Activated naive CD8-positive, alpha-beta T cell treated with anti-CD3 and anti-CD28 coated beads, Interleukin-2, amount 50 U/mL, for 24 hours (primary cell): ENCODE measurements at places on chromosomes 12 and 14.

DNA sequence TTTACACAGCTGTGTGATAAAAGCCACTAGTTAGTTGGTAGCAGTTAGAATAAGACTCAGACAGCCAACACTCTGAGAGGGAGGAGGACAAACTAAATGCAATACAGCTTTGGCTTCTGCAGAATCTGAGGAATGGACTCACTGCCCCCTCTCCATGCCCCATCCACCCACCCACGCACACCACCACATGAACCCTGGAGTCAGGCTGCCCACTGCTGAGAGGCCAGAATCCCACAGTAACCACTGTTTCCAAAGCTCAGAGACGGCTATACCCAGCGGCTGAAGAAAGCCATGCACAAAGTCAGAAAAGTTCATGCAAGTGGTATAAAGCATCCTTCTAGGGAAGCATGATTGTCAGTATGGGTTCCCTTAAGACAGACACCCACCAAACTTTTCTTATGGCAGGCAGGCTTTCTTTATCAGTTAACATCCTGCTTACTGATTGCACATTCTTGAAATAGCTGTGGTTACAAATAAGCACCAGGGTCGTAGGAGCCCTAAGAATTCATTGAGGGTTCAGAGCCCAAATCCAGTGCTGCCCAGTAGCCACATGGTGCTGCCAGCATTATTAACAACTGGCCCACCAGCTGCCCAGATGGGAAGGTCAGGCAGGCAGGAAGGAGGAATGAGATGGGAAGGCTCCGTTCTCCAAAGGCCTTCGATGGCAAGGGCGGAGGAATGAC lies 61.5 kb downstream of the NT5DC3 start:
- no peak for DNase-seq

DNA sequence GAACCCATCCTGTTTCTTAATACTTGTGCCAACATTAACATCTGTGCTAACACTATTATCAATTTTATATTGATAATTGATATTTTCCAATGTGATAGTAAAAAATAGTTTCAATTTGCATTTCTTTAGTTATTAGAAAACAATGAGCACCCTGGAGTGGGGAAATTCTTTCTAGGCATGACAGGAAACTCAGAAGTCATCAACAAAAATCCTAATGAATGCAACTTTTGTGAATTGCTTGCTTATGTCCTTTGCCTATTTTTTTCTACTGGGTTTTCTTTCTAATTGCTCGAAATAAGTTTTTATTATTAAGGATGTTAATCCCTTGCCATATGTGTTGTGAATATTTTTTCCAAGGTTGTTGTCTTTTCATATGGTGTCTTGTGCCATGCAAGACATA lies 18.1 kb upstream of the WDR20 start:
- DNase-seq = no peak

DNA sequence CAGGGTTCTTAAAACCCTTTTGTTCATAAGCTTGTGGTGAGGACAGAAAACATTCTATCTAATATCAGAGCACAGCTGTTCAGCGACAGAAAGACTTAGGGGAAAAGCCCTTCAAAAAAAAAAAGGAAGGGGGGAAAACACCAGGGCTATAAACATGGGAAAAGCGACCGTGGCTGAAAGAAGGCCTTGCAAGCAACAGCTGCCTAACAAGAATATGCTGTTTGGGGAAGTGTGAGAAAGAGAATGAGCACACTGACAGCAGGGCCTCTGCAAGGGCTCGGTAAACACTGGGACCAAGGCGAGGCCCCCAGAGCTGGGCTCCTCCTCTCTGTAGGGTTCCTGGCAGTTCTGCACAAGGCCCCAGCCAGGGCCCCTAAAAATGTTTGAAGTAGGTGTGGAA lies 27.4 kb upstream of the CCND2 start:
- DNase-seq = no peak

GRCh38 chr12:105485321-105485910 lies 154.9 kb downstream of the C12orf75 start:
- no peak for DNase-seq

DNA sequence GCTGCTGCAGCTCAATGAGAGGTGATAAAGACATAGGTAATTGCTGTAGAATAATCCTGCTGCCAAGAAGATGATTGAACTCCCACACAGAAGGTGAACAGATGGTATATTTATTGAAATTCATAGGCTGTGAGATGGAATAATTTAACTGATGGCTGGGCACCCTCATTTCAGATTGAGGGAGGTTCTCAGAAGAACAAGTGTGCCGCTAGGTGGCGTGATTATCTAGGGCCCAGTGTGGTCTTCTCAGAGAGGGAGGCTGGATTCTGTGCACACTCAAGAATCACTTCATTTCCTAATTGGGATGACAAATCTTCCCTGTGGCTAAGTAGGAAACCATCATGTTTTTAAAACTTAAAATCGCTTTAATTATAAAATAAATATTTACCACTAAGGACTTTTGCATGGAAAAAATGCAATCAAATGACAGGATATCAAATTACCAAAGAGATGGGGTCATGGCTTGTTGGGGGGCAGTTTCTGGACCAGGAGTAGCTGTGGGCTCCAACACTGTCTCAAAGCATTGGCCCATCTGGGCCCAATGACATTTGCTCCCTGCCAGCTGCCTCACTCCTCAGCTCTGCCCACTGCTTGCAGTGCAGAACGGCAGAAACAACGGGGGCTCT lies 132.3 kb downstream of the SNAPC1 start:
- DNase-seq = peak; percentile 73

GRCh38 chr12:101745481-101745880 lies 6.2 kb upstream of the SYCP3 start:
- no peak for DNase-seq

GRCh38 chr12:6093764-6094163 lies 30.7 kb downstream of the VWF start:
- no peak for DNase-seq

DNA sequence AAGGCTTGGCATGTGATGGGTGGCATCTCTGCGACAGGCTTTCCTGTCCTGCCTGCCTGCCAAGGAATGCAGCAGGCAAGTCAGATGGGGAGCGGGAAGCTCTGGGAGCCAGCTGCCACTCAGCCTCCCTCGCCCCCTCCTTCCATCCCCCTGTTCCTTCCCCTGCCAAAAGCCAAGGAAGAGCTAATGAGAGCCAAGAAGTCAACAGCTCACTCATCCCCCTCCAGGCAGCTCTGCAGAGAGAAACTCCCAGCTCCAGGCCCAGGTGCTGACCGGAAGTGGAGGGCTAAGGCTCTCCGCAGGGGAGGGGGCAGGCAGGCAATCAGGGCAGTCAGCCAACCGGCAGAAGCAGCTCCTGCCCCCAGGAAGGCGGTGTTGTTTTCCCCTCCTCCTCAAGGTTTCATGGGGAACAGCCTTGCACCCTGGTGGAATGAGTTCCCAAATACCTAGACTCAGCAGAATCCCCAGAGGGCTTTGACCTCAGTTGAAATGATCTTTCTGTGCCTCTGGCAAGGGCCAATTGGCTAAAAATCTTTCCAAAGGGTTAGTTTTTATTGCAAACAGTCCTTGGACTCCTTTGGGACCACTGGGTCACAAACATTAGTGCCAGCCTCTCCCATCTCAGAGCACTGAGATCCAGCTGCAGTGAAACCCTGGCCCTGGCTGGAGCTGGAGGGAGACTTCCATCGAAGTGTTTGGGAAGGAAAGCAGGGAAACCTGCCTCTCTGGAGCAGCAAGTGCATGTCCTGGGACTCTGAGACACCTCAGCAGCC lies 349.1 kb downstream of the DPF3 start:
- no peak for DNase-seq

- DNase-seq = no peak
These were observed 151.9 kb downstream of the GXYLT1 start for GRCh38 chr12:41992692-41993215.

DNA sequence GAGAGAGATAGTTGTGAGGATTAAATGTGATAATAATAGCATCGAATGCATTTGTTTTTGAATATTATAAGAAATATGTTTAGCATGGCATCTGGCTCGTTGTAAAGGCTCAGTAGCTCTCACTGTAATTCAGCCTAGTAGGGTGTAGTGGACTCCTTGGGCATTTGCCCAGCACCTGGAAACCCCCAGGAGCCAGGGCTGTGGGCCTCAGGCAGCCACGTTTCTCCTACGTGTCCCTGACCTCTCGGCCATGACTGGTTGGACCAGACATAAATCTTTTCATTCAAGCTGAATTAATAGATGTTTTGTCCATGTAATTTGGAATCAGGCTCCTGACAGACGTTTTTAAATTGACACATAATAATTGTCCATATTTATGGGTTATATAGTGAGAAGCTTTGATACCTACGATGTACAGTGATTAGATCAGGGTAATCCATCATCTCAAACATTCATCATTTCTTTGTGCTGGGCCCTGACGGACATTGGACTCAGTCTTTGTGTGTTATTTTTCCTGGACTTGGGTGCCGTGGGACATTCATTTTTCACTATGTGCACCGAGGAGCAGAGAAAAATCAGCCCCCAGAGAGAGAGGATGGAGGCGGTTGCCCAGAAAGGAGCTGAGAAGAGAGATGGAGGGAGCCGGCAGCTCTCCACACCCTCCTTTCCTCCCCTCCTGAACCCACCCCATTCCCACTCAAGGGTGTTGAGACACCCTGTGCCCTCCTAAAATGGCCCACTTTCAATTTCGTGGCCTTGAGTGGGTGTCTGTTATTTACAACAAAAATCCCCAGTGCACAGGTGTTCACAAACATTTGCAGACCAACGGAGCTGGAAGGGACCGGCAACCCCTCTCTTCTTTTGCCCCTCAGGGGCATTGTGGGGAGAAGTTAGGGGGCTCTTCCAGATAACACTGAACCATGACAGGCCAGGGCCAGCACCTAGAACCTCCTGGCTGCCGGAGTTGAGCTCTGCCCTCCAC lies 296.4 kb downstream of the DPF3 start:
- no peak for DNase-seq

DNA sequence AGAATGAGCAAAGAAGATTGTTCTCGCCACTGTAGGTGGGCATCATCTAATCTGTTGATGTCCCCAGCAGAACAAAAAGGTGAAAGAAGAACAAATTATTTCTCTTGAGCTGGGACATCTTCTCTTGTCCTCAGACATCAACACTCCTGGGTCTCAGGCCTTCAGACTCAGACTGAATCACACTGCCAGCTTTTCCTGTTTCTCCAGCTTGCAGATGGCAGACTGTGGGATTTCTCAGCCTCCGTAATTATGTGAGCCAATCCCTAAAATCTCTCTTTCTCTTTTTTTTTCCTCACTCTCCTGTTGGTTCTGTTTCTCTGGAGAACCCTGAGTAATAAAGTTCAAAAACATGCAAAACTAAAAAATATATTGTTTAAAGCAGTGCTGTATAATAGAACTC lies 3.7 kb upstream of the TMPRSS12 start:
- DNase-seq = no peak

DNA sequence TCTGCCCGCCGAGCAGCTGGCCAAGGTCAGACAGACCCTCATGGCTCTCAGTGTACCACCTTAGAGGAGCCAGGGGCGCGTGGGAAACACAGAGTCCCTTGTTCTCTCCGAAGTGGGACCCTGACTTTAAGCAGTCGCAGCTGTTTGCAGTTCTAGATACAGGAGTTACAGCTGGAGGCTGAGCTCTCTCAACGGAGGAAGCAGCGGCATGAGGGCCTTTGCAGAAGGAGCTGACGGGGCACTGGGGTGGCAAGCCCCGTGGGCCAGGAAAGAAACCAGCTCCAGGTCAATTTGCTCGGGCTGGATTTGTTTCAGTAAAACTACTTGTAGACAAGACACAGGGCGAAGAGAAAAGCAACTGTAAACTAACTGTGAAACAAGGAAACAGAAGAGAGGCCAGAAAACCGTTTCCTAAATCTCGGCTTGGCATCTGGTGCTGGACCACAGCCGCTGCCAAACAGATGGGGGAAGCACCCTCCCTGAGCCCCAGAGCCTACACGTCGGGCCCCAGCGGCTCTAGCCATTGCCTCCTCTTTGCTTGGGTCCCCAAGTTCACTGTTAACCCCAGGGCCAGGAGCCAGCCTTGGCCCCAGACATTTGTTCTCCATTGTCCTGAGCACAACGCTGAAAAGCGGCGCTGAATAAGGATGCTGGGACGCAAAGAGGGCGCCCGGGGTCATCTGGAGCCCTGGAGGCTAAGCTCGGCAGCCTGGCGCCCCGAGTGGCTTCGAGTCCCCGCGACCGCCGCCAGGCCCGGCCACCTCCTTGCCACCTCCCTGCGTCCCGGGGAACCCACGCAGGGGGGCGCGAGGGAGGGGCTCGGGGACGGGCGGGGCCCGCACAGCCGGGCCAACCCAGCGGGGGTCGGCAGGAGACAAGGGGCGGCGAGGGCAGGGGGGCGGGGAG lies 914 bp upstream of the PACS2 start:
- no peak for DNase-seq

- no peak for DNase-seq
These were observed 204.3 kb upstream of the DIO2 start for GRCh38 chr14:80415636-80416035.

- no peak for DNase-seq
These were observed 168.1 kb downstream of the SNAPC1 start for GRCh38 chr14:61930101-61930857.

DNA sequence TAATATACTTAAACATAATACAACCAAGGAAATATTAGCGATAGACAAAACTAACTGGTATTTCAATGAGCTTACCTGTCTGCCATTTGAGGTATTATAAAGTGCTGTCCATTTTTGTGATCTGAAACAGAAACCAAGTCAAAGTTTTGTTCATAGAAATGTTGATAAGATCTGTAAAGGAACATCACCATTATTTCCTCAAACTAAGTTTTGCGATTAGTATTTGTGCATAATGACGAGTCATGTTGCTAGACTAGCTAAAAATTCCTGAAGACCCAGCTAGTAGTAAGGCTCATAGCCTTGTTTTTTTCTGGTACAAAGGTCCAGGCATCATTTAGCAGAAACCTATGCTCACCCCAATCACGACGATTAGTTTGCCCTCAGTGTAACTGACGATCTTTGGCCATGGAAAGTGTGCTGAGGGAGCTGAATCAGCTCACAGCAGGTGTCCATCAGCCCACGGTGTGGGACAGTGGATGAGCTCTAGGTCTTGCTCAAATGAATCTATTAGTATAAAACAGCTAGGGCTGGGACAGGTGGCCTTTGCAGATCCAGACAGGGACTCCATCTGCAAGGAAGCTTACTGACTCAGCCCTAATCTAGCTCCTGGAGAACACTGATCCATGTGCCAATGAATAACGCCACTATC lies 28.7 kb downstream of the GIT2 start:
- DNase-seq = no peak

GRCh38 chr12:132053338-132054330 lies 90.5 kb downstream of the DDX51 start:
- DNase-seq = no peak

GRCh38 chr14:24310646-24311604 lies at the start of gene LTB4R:
TSS of gene LTB4R (plus strand) at chr14:24311502. CDS start at chr14:24315652, 4,150 bp downstream.
- peak; percentile 67 for DNase-seq
